ENCODE measurements at places on chromosomes 5 and 9. TPM values are rescaled to one million over a fixed set of nuclear protein-coding genes. Genes with fewer than 3 reads are reported as not detected.

DNA sequence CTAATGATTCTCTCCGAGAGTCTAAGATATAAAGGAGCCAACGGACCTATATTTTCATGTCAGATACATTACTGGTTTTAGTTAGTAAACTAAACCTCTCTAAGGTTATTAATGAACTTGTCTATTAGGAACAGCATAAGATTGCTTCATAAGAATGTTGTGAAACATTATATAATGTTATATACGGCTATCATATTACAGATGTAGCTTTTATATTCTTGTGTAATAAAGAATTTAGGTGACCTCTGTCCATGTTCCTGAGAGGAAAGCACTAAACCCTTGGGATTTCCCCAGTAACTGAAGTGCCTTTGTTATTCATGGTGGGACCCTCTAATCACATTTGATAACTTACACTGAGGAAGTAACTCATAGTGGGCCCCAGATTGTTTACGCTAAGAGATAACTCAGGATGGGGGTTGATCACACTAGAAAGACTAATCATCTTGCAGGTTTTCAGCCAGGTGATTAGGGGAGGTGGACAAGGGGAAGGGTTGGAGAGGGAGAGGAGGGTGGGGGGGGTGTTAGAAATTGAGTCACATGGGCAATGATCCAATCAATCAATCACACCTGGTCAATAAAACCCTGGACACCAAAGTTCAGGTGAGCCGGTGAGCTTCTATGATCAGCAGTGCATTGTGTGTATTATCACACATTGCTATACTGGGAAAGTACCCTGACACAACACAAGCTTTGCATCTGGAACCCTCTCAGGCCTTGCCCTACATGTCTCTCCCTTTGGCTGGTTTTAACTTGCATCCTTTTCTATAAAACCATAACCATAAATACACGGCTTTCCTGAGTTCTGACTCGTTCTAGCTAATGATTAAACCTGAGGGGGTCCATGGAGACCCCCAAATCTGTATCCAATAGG, 25.8 kb downstream of the ECPAS start:
- no peak for DNase-seq

DNA sequence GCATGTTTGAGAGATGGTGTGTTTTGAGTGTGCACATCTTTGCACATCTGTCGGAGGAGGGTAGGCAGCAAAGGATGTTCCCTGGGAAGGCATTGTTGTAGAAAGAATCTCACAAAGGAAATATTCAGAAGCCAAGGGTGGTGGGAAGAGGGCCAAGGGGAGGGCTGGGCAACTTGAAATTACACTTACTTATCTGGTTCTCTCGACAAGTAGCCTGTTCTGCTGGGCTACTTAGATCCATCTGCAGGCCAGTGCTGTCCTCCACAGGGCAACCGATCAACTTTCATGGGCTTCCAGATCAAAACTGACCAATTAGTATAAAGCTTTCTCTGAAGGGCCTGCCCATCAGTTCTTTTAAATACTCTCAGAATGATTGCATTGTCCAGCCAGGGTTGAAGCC, 495.2 kb downstream of the GADD45G start:
- no peak for DNase-seq

DNA sequence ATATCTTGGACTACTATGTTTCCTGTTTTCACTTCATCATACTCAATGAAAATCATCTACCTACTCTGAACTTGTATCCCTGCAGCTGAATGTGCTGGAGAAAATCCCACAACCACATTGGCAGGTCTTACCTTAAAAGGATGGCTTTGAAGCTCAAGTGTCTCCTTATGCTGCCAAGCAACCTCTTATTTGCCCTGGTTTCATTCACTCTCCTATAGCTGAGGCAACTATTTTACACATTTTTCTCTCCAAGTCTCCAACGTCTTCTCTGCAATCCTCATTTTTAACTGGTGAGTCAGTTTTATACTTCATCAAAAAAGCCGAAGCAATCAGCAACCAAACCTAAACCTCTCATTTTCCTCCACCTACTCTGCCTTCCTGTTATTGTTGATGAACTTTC, 49.7 kb downstream of the POU4F3 start:
- DNase-seq = no peak

DNA sequence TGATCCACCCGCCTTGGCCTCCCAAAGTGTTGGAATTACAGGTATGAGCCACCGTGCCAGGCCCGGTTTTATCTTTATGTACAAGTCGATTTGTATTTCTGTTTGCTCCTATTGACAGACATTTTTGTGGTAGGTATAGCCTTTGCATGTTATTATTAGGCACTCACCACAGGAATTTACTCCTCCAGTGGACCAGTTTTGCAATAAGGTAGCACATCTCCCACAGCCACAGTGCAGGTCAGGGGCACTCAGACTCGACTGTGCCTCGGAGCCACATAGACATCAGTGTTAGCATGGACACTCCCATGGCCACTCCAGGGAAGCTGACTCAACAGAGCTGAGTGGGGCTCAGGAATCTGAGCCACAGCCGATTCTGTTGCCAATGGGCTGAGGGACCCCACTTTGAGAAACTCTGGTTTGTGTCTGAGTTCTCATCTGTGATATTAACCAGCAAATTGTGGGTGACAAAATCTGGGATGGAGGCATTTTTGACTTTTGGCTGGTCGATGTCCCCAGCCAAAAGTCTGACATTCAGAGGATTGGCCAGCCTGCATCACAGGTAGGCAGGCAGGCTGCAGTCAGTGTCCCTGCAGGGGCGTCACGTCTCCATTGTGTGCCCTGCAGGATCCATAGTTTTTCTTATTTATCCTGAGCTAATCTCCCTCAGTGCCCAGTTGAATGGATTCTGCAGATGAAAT, 15.0 kb upstream of the SHB start:
- DNase-seq = no peak

GRCh38 chr5:143016777-143017516, 246.8 kb downstream of the ARHGAP26 start:
- DNase-seq = peak; percentile 46

GRCh38 chr9:128335914-128336313, 4.4 kb upstream of the SLC27A4 start:
- no peak for DNase-seq

DNA sequence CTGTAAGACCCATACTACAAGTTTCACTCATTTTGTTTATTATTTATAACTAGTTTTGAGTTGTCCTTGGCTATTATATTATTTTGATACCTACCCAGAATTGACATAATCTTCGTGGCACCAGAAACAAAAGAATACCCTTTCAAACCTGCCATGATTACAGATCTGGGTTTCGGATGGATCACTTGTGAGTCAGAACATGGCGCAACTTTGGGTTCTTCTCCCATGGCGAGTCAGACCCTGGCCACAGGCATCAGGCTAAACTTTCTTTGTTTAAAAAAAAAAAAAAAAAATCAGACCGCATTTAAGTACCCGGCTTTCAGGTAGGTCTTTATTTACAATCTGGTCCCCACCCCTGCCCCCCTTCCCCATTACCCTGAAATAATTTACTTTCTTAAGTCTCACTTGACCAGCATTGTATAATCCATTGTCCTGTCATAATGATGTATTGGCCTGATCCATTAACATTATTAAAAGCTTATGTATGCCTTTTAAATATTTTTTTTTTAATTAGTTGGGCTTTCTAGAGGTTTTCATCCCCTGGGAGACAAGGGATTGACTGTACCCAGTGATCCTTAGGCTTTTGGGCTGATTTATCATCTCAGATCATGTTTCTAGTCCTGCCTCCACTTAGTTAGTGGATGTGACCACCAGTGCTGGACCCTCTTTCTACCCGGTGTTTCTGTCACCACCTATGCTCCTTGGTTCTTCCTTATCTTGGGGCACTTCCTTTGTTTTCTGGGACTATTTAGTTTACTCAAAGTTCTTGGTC, 43.9 kb downstream of the F2RL2 start:
- no peak for DNase-seq

GRCh38 chr9:764105-764524, 77.4 kb upstream of the DMRT1 start:
- DNase-seq = peak; percentile 60

DNA sequence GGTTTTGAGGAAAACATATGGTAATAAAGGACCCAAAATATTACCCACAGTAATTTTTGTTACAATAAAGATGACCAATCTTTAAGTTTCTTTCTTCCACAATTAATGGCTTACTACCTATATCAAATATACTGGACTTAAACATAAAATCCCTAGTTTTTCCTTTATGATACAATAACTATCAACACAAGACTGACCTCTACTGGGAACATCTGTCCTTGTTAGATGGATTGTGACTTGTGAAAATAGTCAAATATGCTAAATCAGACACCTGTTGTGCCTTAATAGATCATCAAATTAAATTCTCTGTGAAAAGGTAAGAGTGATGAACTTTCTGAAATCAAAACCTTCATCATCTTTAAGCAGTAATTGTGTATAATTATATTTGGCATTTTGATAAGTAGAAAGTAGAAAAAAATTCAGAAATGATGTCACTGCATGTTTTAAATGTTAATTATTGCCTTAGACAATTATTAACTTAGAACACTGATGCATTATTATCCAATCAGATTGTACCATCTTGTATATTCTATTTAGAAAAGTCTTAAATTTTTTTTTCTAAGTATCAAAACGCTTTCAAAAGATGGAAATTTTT, 113.6 kb downstream of the DEPDC1B start:
- DNase-seq = peak; percentile 54

GRCh38 chr9:136424750-136425362, 14.4 kb downstream of the PMPCA start:
- no peak for DNase-seq

DNA sequence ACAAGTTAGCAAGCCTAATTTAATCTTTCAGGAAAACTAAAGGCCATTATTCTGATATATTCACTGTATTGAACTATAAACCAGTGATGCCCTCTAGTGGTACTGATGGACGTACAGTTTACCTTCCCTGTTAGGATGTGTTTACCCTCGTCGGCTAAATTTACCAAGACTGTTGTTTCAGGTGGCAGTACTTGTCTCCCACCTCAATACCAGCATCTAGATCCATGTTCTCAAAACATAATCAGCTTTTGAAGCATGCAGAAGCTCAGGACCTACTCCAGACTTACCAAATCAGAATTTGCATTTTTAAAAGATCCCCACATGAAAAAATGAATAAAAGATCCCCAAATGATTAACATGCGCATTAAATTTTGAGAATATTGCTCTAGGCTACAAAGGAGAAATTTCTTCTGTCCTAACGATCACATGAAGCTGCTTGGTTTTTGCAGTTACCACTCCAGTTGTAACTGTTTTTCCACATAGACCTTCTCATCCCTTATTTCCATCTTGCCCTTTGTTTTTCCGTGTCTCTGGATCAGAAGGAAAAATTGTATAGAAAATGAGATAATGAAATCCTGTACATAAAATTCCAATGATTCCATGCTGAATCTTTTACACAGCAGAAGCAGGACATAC, 3.2 kb upstream of the BAAT start:
- peak; percentile 41 for DNase-seq

DNA sequence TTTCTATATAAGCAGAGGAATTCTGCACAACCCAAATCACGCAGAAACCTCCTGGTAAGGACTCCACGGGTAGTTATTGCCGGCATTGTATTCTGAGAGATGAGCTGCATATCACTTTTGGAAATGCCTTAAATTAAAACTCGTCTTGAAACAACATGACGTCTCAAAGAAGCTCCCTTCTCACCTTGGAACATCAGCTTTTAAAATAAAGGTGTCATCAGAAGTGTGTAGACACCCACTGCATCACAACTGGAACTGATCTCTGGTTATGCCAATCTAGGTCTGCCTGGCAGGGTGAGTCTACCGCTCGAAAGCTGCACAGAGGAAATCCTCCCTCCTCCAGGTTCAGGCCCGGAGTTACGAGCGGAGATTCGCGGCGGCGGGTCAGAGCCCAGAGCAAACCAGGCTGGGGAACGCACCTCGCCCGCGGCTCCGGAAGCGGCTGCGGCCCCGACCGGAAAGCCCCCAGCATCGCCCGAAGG, 974 bp upstream of the SLC12A2 start:
- no peak for DNase-seq

The CD14 gene
- polyA plus RNA-seq = 4.3 TPM

The TSLP gene
- polyA plus RNA-seq = not detected

The FOXD4L5 gene
- not detected for polyA plus RNA-seq

Measured in B cell (primary cell).